Bronchial smooth muscle cell (primary cell): ENCODE measurements at places on chromosomes 3 and 15. TPM values are rescaled to one million over a fixed set of nuclear protein-coding genes. Genes with fewer than 3 reads are reported as not detected.

The ARGFX gene
- not detected in 2 replicates for total RNA-seq

The CP gene
- 0.52 TPM in 1 of 2 replicates, not detected in the other for total RNA-seq

The ZPLD1 gene
- total RNA-seq: under 0.01 TPM in 2 replicates

The CACNA1D gene
- total RNA-seq: 0.32 and 0.34 TPM in 2 replicates

The RNU5B-1 gene
- not detected in 2 replicates for total RNA-seq
